ENCODE measurements at places on chromosomes 3 and 15.

DNA sequence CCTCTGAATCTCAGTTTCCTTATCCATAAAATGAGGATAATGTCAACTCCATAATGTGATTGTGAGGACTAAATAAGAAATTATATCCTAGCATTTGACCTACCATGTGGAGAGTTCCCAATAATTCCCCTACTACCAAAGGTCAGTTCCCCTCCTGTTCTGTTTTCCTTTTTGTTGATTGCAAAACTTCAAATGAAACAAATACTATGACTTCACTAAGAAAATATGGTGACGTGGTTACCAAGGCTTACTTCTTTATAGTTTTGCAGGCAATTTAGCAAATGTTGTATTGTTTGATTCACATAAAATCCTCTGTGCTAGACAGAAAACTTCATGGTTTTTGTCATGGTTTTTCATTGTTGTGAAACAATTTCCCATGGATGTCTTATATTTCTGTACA lies 153.8 kb upstream of the RORA start:
- H3K4me1 ChIP-seq, result no peaks in the 10 kb centered on the region
- H3K4me3 ChIP-seq, result no peak overlapping the region
- no peak for DNase-seq
- H3K36me3 ChIP-seq, result no peaks in the 10 kb centered on the region
- peaks cover 3% of the 10 kb centered on the region for H3K27me3 ChIP-seq

GRCh38 chr15:27238209-27238608 lies 267.2 kb downstream of the GABRG3 start:
- H3K4me1 ChIP-seq, result no peaks in the 10 kb centered on the region
- no peaks in the 10 kb centered on the region for H3K27me3 ChIP-seq
- DNase-seq, result no peak
- no peaks in the 10 kb centered on the region for H3K36me3 ChIP-seq
- H3K27ac ChIP-seq, result no peak overlapping the region

- no peak for DNase-seq
- no peak overlapping the region for H3K4me3 ChIP-seq
- H3K36me3 ChIP-seq, result no peaks in the 10 kb centered on the region
- no peaks in the 10 kb centered on the region for H3K4me1 ChIP-seq
These were observed 808.7 kb downstream of the GRM7 start for GRCh38 chr3:7669641-7670040.

DNA sequence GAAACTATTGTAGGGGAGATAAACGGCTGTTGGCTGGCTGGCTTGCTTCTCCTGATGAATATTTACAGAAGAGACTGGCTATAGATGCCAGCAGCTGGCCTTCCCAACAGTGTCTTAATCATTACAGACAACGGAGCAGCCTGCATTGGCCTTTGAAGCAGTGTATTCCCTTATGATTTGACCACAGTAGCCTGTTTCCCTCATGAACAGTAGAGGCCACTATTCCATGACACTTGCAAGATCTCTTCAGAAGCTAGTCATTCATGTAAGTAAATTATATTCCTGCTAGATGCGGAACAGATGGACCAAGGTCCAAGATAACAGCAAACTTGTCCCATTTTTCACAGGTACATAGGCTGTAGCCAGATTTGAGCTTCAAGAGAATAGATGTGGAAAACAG lies 47.3 kb downstream of the TMCO5A start:
- H3K27ac ChIP-seq, result no peak overlapping the region
- no peaks in the 10 kb centered on the region for H3K4me1 ChIP-seq
- no peak for DNase-seq

DNA sequence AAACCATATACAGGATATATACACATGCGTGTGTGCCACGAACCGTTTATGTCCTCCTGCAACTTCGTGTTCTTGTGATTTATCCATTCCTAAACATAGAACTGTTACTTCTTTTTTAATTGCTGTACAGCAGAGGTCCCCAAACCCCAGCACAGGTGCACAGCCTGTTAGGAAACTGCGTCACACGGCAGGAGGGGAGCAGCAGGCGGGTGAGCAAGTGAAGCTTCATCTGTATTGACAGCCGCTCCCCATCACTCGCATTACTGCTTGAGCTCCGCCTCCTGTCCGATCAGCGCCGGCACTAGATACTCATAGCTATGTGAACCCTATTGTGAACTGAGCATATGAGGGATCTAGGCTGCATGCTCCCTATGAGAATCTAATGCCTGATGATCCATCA lies 34.9 kb upstream of the NRROS start:
- no peaks in the 10 kb centered on the region for H3K36me3 ChIP-seq
- H3K27me3 ChIP-seq, result no peaks in the 10 kb centered on the region
- H3K4me1 ChIP-seq, result peaks cover 16% of the 10 kb centered on the region
- H3K4me3 ChIP-seq, result no peak overlapping the region

DNA sequence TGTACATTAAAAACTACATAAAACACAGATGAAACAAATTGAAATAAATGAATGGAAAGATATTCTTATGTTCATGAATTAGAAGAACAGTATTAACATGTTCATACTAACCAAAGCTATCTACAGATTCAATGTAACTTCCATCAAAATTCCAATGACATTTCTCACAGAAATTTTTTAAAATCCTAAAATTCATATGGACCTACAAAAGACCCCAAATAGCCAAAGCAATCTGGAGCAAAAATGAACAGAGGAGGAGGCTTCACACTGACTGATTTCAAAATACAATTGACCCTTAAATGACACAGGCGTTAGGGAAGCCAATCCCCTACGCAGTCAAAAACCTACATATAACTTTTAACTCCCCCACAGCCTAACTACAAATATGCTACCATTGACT lies 39.4 kb downstream of the KPNA1 start:
- H3K4me3 ChIP-seq, result no peak overlapping the region
- H3K36me3 ChIP-seq, result no peaks in the 10 kb centered on the region
- no peaks in the 10 kb centered on the region for H3K27me3 ChIP-seq

DNA sequence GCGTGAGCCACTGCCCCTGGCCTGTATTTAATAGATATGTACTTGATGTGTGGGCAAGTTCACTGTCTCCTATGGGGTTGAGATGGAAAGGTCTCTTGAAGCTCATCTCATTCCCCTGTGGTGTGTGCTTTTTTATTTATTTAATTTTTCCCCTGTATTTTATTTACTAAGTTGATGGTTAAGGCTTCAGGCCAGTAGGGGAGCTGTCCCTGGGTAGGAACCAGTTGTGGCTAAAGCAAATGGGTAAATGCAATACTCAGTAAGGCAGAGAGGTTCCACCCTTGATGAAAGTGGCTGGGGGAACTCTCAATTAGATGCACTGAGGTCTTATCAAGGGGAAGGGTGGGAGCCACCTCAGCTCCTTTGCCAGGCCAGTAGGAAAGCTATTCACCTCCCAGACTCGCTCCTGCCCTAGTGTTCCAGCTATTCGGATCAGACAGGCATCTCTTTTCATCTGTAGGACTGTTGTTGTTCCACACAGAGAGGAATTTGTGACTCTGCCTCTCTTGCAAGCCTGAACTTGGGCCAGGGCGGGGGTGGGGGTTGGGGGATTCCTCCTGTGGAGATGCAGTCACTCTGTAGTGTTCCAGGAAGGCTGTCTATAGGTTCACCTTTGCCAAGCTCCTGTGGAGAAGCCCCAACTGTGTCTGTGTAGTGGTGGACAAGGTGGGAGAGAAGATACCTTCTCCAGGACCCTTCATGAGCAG lies 26.1 kb downstream of the PCCB start:
- no peaks in the 10 kb centered on the region for H3K27me3 ChIP-seq
- DNase-seq, result no peak
- H3K4me3 ChIP-seq, result no peak overlapping the region
- H3K27ac ChIP-seq, result no peak overlapping the region
- H3K4me1 ChIP-seq, result no peaks in the 10 kb centered on the region
- H3K36me3 ChIP-seq, result peaks cover 16% of the 10 kb centered on the region

GRCh38 chr15:57580866-57581265 lies 10.8 kb upstream of the MYZAP start:
- no peak overlapping the region for H3K4me3 ChIP-seq
- H3K27me3 ChIP-seq, result no peaks in the 10 kb centered on the region
- no peak overlapping the region for H3K27ac ChIP-seq
- H3K4me1 ChIP-seq, result no peaks in the 10 kb centered on the region
- no peak for DNase-seq

DNA sequence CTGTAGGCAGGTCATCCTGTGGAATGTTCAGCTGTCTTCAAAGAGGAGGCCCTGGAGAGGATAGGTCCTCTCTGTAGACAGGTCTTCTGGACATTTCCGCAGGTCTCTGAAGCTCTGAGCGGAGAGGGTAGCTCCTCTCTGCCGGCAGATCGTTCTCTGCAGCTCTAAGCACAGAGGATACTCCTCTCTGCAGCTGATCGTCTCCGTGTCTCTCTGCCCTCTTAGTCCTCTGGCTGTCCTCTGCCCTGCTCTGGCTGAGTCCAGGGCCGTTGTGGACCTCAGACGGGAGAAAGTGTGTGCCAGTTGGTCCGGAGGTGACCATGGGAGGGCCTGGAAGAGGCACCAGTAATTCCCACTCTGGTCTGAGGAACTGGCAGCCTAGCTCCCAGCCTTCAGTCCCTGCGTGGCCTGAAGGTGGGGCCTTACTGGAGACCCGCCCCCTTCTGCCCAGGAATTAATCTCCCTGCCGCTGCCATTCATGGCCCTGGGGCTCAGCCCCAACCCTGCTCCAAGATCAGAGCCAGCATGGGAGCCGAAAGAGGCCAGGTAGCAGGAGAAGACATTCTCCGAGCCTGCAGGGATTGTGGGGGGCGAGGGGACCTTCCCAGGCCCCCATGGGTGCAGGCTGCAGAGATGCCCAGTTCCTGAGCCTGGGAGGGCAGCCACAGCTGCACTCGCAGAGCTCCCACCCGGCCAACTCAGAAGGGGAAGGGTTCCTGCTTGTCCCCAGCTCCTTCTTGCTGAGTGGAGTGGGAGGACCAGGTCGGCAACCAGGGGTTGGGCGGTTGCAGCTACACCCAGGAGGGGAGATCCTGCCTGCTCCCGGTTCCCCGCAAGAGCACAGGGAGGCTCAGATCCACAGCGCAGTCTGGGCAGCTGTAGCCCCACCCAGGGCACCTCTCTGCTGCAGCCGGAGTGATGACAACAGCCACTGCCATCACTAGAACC lies 488.7 kb downstream of the RSL24D1 start:
- no peaks in the 10 kb centered on the region for H3K27me3 ChIP-seq
- no peaks in the 10 kb centered on the region for H3K4me1 ChIP-seq
- no peak for DNase-seq
- H3K4me3 ChIP-seq, result no peak overlapping the region
- no peaks in the 10 kb centered on the region for H3K36me3 ChIP-seq
- H3K27ac ChIP-seq, result no peak overlapping the region

- H3K36me3 ChIP-seq, result no peaks in the 10 kb centered on the region
- no peak for DNase-seq
- no peak overlapping the region for H3K4me3 ChIP-seq
- H3K4me1 ChIP-seq, result no peaks in the 10 kb centered on the region
- no peak overlapping the region for H3K27ac ChIP-seq
These were observed 335.3 kb upstream of the ARHGEF26 start for GRCh38 chr3:153785901-153786300.

GRCh38 chr3:112688085-112688769 lies 47.3 kb upstream of the CCDC80 start:
- H3K27ac ChIP-seq, result no peak overlapping the region
- H3K4me1 ChIP-seq, result peaks cover 5% of the 10 kb centered on the region
- H3K27me3 ChIP-seq, result no peaks in the 10 kb centered on the region
- no peak for DNase-seq
- H3K36me3 ChIP-seq, result no peaks in the 10 kb centered on the region
